Mesangial cell (primary cell): ENCODE measurements at places on chromosomes 2 and 18. TPM values are rescaled to one million over a fixed set of nuclear protein-coding genes. Genes with fewer than 3 reads are reported as not detected.

Gene VIL1
- not detected in 2 replicates for total RNA-seq

Gene ZNF532
- 31.8 and 47.2 TPM in 2 replicates for total RNA-seq

Gene MATN3
- 7.4 and 9.9 TPM in 2 replicates for total RNA-seq

Gene CPO
- total RNA-seq: 0.13 TPM in 1 of 2 replicates, not detected in the other

Gene LMAN1
- total RNA-seq: 86.2 and 118 TPM in 2 replicates

Gene SERPINB10
- not detected in 2 replicates for total RNA-seq

Gene CNTNAP5
- not detected in 2 replicates for total RNA-seq

Gene TAF4B
- total RNA-seq: 4.4 and 5.4 TPM in 2 replicates

Gene CNRIP1
- 15.1 and 38.0 TPM in 2 replicates for total RNA-seq

Gene EHD3
- total RNA-seq: 10.3 and 13.4 TPM in 2 replicates

Gene CAB39
- 30.1 and 35.9 TPM in 2 replicates for total RNA-seq

Gene SLC5A6
- total RNA-seq: 28.4 and 63.9 TPM in 2 replicates

Gene IL1RN
- total RNA-seq: not detected in 2 replicates

Gene TCF23
- total RNA-seq: not detected in 2 replicates

Gene LRPPRC
- 37.2 and 38.7 TPM in 2 replicates for total RNA-seq

Gene SIX2
- 9.6 and 15.2 TPM in 2 replicates for total RNA-seq

Gene SCTR
- total RNA-seq: 1.4 TPM in 1 of 2 replicates, not detected in the other

Gene CD28
- total RNA-seq: not detected in 2 replicates

Gene PSTPIP2
- 3.9 and 4.9 TPM in 2 replicates for total RNA-seq

Gene CYS1
- total RNA-seq: 3.4 and 16.9 TPM in 2 replicates

Gene REG3G
- total RNA-seq: not detected in 2 replicates

Gene CYRIA
- total RNA-seq: 4.2 and 4.3 TPM in 2 replicates

Gene BMP10
- total RNA-seq: not detected in 2 replicates

Gene ALPI
- total RNA-seq: not detected in 2 replicates

Gene GPR45
- total RNA-seq: 0.16 and 0.25 TPM in 2 replicates

Gene MEIS1
- total RNA-seq: 7.7 and 12.8 TPM in 2 replicates

Gene C1GALT1C1L
- total RNA-seq: 0.33 and 1.1 TPM in 2 replicates

Gene CFAP65
- total RNA-seq: 0.13 TPM in 1 of 2 replicates, not detected in the other

Gene GORASP2
- total RNA-seq: 54.4 and 72.5 TPM in 2 replicates

Gene BOLL
- not detected in 2 replicates for total RNA-seq

Gene EFR3B
- total RNA-seq: 1.1 and 1.3 TPM in 2 replicates

Gene CXCR4
- not detected in 2 replicates for total RNA-seq

Gene APCDD1
- 3.4 TPM in 1 of 2 replicates, not detected in the other for total RNA-seq

Gene AFTPH
- total RNA-seq: 9.0 and 11.0 TPM in 2 replicates

Gene IL1R2
- total RNA-seq: 0.38 TPM in 1 of 2 replicates, not detected in the other

Gene DSEL
- total RNA-seq: 12.5 and 13.2 TPM in 2 replicates

Gene ZNF892
- total RNA-seq: 3.7 and 7.0 TPM in 2 replicates

Gene MAP3K19
- total RNA-seq: not detected in 2 replicates

Gene ABHD3
- total RNA-seq: 5.1 and 8.5 TPM in 2 replicates

Gene PTPRN
- 0.49 and 0.63 TPM in 2 replicates for total RNA-seq

Gene IL1RL1
- under 0.01 TPM in 1 of 2 replicates, not detected in the other for total RNA-seq

Gene ACMSD
- not detected in 2 replicates for total RNA-seq

Gene SCN1A
- not detected in 2 replicates for total RNA-seq

Gene NAT8
- not detected in 2 replicates for total RNA-seq

Gene MBD2
- total RNA-seq: 14.3 and 17.9 TPM in 2 replicates

Gene ABI2
- 36.5 and 49.7 TPM in 2 replicates for total RNA-seq

Gene IL36G
- not detected in 2 replicates for total RNA-seq

Gene KRTCAP3
- 0.49 and 8.9 TPM in 2 replicates for total RNA-seq

Gene FSHR
- total RNA-seq: not detected in 2 replicates

Gene PTPN18
- total RNA-seq: 26.7 and 30.7 TPM in 2 replicates

Gene MYO7B
- 0.38 and 0.65 TPM in 2 replicates for total RNA-seq

Gene COX5B
- 358 and 512 TPM in 2 replicates for total RNA-seq
